Left renal pelvis (tissue), 4 donors: ENCODE measurements at places on chromosomes 5 and 9. TPM values are rescaled to one million over a fixed set of nuclear protein-coding genes. Genes with fewer than 3 reads are reported as not detected.

DNA sequence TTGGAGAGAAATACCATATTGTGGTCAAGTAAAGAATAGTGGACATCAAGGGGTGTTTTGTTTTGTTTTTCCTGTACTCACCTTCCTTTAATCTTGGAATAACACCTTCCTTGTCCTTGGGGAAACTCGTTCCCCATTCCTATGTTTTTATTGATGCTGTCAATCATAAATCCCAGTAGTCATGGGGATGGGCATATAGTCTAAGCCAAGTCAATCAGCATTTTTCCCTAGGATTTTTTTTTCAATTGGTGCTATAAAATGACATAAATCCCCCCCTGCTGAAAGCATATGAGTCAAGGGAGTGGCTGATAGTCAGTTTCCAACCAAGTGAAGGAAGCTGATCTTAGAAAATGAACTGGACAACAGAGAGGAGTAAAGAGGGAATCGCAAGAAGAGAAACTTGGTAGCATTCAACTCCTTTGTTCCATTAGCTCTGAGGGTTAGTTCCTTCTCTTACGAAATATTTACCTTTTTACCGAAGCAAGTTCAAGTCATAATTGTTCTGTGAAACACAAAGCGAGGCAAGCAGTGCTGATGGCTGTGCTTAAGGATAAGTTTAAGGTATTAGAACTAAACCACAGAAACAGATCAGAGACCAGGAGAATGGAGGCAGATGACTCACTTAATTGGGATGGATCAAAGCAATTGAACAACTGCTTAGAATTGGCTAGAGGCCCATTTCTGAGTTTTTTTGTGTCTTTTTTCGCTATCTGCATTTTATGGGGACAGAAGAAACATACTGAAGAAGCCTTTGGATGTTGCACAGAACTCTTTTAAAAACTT, 218.6 kb downstream of the SEMA6A start:
- DNase-seq: no peak

DNA sequence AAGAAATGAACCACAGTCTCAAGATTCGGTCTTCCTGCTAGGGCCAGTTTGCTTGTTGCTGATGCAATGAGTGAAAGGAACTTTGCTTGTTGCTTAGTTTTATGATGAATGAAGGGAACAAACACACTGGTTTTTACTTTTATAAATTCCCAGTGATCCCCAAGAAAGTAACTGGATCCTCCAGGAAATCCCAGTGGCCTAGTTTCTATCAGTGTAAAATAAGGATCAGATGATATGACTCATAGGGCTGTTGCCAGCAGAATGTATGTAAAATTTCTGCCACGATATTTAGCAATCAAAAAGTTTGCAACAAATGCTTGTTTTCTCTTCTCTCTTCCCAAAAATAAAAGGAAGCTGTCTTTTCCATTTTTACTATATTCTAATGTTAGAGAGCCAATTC, 160.1 kb upstream of the CDKN2B start:
- no peak for DNase-seq

- no peak for DNase-seq
Observed at GRCh38 chr9:113290052-113290607, 13.0 kb downstream of the RNF183 start.

DNA sequence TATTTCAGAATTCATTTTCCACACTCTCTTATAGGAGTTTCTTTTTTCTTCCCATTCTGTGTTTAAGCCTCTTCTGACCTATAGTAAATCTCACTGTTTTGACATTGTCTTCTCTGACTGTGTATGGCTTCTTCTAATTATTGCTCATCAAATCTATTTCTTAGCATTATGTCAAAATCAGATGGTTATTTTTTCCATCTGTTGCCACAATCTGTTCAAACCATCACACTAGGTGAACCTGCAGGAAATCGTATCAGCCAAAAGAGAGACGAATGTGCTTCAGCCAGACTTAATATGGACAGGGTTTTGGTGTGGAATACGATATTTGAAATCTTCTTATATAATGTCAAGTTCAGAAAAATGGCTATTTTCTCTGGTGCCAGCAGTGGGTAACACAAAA, 15.9 kb upstream of the SEMA4D start:
- no peak for DNase-seq

GRCh38 chr5:55989860-55990259, 4.9 kb downstream of the IL6ST start:
- DNase-seq: no peak

Gene ACOT12
- polyA plus RNA-seq: 0.40 TPM

Gene AGXT2
- polyA plus RNA-seq: 52.4 TPM
